ENCODE measurements at places on chromosomes 1 and 21.

GRCh38 chr1:44418022-44418673 lies 13.1 kb downstream of the RNF220 start:
- no peak for DNase-seq

- DNase-seq: no peak
These were observed 28.5 kb downstream of the CR1L start for GRCh38 chr1:207673399-207673798.

DNA sequence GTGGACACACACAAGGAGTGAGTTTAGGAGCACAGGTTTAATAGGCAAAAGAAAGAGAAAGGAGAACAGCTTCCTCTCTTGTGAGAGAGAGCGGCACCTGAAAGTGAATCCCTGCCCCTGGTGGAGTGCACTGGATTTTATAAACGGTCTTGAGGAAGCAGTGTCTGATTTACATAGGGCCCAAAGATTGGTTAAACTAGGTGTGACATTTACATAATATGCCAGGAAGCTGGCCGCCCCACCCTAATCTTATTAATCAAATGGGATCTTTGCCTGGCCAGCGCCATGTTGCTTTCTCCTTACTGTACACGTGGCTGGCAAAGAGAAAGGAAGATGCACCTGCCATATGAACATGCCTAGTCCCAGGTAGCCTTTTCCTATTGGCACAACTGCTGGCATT lies 38.7 kb downstream of the CFH start:
- no peak for DNase-seq

DNA sequence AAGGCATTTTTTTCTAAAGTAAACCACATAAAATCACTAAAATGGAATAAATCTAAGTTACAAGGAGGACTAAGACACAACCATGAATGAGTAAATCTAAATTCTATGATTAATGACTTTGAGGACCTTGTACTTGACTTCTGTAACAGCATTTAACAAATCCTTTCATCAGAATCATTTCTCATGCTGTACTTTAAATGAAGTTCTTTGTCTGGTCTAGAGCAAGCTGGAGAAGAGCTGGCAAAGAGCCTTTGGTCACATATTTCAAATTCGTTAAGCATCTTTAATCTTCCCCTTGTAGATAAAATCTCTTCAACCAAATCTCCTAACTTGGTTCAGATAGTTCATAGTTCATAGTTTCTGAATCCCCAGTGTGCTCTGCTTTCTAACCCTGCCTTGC lies 405.4 kb downstream of the PTPRC start:
- DNase-seq: peak; percentile 73

DNA sequence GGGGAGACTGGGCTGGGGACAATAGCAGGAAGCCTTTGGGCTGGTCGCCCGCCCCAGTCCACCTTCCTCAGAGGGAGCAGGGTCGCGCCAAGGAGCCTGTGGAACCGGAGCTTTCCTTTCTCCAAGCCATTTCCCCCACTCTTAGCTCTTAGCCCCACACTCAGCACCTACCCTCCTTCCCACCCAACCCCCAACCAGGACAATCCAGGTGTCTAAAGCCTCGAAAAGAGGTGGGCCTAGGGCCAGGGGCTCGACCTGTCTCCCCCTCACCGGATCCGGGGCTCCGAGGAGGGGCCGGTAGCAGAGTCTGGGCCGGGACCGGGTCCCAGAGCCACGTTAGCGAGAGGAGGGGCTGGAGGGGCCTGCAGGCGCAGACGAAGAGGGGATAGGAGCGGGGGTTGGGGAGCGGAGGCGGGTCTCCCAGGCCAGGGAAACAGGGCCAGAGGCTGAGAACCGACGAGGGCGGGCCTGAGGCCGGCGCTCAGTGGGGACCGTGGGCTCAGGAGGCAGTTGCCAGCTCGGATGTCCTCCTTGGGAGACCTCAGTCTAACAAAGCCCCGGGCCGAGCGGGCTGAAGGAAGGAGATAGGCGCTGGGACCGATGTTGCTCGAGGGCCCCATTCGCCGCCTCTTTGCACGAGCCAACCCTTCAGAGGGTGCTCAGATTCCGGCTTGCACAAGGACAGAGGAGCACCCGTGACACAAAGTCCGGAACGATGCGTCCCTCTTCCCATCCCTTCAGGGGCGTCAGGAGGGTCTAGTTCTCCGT lies 943 bp downstream of the SEMA6C start:
- DNase-seq: peak; percentile 15

- DNase-seq: no peak
These were observed 3.8 kb downstream of the DVL1 start for GRCh38 chr1:1345384-1345783.

DNA sequence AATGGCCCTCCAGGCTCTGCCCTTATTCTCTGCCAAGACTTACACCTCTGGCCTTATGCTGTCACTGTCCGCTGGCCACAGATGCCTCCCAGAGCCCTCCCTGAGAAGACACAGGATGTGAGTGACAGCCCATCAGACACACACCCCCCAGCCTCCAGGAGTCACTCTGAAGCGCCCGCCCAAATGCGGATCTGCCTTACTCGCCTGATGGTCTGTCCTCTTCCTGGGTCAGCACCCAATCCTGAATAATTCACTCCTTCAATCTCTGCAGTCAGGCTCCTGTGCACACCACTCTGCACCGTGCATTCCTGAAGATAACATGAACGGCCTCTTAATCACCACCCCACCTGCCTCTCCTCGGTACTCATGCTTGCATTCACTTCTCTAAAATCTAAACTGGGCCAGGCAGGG lies 14.7 kb downstream of the CLSTN1 start:
- DNase-seq: no peak

GRCh38 chr1:182630586-182630985 lies 26.4 kb upstream of the RGS16 start:
- peak; percentile 19 for DNase-seq

DNA sequence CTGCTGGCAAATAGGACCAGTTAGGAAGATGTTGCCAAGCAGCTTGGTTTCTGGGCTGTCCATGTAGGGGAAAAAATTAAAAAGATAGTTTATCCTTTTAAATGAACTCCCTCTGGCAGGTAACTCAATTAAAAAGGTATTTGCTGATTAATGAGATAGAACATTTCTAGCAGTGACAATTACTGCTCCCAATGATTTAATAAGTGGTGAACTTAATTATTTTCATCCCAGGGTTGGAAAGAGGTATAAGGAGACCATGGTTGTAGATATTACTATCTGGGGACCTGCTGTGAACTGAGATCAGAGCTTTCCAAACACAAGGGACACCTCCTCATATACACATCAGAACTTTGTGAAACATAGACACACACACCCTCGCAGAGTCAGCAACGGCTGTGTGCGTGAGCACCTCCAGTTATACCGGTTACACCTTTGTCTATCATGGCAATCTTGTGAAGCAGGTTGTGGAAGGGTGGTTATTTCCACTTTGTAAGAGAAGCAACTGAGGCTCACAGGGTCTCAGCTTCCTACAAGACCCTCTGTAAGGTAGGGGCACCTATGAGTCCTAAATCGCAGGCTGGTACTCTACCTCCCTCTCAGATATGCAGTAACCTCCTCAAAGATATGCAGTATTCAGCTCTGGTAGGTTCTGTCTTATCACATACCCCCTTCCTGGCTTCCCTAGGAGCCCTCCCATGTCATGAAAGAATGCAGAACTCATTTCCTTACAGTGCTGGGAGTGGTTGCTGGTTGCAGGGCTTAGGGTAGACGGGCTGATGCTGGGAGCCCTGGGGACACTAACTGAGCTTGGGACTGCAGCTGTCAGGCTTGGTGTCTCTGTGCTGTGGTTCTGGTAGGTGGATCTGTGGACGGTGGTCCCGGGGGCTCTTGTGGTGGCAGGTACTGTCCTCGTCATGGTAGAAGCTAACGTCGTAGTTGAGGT lies 18.5 kb upstream of the MAGOH start:
- DNase-seq: no peak

DNA sequence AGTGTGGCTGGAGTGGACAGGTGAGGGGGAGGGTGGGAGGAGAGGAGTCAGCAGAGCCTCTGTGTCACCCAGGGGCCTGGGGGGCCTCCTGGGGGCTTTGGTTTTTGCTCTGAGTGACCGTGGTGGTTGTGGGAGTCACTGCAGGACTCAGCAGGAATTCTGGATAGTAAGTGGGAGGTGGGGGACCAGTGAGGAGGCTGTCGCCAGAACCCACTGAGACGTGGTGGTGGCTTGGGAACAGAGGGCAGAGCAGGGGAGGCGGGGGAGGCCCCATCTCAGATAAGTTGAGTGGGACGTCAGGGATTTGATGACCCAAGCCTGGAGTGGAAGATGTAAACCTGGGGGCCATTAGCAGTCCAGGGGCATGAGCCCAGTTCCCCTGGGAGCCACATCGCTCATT lies 123.2 kb upstream of the WNT4 start:
- DNase-seq: no peak

GRCh38 chr1:156694690-156694962 lies 10.8 kb downstream of the CRABP2 start:
- no peak for DNase-seq

GRCh38 chr1:21041541-21041940 lies 135.2 kb downstream of the EIF4G3 start:
- no peak for DNase-seq

DNA sequence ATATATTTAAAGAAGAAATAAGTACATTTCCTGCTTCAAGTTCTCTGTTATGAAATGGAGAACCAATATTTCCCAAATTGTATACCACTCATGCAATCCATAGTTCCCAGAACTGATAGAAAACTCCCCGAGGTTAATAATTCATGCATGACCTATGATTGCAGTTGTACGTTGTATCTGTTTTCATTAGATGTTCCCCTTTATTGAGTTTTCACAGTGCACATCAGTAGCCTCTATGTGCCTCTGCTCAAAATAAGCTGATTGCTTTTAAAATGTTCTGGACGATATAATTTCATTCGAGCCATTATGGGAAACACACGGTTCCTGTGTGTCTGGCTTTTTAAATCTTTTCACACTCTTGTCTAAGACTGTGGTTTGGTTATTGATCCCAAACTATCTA lies 253.1 kb upstream of the KIAA0040 start:
- no peak for DNase-seq

DNA sequence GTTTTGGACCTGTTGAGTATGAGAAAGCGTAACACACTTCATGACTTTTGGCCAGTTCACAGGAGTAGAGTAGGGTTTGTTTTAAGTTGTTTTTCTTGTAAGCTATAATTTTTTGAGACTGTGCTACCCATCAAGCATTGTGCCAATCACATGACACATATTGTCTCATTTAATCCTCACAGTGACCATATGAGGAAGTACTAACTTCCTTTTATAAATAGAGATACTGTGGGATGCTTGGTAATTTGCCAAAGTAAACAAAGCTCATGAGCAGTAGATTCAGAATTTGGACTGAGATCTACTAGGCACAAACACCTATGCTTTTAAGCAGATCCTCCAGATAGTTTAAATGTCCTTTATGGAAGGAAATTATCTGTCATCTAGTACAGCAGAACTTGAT lies 178.3 kb downstream of the CACNA1E start:
- DNase-seq: no peak

DNA sequence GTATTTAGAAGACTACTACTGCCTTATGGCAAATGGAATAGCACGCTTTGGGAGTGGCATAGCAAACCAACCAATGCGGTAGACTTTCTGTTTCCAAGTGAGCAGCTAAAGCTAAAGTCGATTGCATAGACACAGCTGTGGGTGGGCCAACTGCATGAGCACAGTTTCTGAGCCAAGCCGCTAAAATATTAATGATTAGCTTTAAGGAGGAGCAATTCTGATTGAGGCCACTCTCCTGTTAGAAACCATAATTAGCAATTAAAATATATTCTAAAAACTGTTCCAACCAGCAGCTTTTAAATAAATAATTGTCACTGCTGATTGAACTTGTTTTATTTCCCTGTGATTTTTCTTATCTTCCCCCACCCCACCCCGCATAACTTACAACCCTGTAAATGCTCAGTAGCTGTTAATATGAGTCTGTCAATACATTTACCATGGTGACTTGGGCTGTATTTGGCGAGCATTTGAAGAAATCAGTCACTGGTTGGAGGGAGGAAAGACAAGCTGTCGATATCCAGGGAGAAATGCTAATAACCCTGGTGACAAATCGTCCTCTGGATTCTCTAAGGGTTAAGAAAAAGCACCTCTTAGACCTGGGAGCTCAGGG lies 32.2 kb downstream of the RNF220 start:
- DNase-seq: no peak

DNA sequence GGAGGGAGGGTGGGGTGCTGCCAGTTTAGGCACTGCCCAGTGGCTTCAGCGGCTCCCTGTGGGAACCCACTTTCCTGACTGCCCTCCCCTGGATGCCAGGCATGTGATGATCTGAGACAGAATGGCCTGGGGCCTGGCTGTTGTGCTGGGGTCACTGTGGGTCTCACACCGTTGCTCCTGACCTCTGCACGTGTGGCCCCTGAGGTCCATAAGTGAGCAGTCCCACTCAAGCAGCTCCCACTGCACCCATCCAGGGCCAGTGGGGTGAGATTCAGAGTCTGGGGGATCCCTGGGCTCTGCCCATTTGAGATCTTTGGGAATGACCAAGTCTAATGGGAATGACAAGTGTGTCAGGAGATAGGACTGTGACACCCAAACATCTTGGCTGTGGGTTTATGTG lies 18.0 kb downstream of the PODN start:
- DNase-seq: no peak

DNA sequence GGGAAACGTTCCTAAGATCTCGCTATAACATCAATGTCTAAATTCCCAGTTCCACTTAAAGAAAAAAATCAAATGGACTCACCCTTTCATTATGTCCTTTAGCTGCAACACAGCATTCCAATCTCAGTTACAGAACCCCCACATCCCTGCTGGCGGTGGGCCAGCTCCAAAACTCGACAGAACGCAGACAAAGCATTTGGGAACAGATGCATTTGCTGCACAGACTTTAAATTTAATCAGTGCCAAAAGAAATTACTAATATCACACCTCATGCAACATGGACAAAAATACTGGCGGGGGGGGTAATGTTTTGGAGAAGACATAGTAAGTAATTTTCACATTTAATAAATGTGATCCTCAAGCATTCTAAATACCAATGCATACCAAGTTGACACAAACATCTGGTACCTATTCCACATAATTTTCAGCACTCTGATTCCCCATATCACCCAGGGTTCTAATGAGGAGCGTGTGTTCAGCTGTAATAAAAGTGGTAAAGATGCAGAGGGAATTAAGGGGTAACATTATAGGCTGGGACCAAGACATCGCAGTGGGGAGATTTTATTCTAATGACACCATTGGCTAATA lies 79.7 kb downstream of the TGFBR3 start:
- no peak for DNase-seq

DNA sequence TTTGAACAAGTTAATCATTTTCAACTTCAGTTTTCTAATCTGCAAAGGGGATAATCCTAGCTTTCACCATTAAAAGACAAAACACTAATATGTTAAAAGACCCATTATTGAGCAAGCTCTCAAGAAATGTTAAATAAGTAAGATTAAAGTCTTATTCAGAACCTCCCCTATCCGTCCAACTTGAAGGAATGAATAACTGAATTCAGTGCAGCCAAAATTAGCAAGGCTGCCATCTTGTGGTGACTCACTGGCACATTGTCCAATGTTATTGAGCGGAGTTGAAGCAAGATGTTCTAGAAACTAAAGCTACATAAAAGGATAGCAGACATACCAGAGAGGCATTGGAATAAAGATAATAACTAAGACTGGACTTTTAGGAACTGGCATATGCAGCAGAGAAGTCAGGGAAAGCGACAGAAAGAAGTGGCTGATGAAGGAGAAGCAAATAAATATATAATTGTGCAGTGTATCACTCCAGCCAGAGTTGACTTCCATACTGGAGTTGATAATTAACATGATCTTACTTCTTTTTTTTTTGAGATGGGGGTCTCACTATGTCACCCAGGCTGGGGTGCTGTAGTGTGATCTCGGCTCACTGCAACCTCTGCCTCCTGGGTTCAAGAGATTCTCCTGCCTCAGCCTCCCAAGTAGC lies 8.2 kb upstream of the CAP1 start:
- peak; percentile 67 for DNase-seq

Measured in fibroblast of lung (primary cell).